ENCODE measurements at places on chromosomes 1 and 21.

DNA sequence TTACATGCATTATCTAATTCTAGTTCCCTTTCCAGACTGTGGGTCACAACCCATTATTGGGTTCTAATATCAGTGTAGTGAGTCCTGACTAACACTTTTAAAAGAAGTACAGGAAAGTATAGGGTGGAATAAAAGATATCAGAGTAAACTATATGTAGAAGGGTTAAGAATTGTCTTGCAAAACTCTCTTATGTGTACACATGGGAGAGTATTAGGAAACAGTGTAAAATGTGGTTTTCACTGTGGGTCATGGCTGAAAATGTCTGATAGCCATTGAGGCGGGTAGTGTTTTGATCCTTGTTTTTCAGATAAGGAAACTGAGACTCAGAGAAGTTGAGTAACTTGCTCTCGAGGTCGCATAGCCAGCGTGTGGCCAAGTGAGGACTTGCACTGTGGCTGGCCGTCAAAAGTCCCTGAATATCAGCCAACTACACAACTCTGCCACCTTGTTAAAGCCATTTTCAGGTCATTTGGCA lies 18.5 kb upstream of the MTARC1 start:
- no peak for DNase-seq

GRCh38 chr1:27542463-27543273 lies 52.7 kb upstream of the WASF2 start:
- DNase-seq = peak; percentile 31

- DNase-seq = peak; percentile 24
Measured at GRCh38 chr1:20486457-20487235, 636 bp upstream of the CAMK2N1 start.

DNA sequence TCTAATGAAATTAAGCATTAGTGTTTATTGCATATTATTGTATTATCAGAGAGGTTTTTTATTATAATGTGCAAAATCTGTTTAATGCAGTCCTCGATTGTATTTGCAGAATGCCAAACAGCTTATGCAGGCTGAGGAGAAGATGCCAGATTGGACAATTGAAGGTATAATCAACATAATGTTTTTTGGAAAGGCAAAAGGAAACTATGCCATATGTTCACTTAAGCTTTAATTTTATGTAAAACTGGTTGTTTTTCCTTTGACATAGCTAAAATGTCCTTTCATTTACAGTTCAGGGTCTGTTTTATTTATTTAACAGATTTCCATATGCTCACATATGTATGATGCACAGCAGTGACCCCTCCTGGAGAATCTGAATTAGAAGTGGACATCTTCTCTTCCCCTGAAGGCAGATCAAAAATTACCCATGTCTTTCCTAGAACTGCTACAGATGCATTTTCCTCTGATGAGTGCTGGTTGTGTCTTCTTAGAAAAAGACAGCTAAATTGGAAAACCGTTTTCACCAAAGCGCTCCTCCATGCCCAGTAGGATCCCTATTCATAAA lies 143.5 kb upstream of the USH2A start:
- DNase-seq = no peak

GRCh38 chr1:246579818-246580217 lies 13.6 kb downstream of the CNST start:
- DNase-seq = no peak

DNA sequence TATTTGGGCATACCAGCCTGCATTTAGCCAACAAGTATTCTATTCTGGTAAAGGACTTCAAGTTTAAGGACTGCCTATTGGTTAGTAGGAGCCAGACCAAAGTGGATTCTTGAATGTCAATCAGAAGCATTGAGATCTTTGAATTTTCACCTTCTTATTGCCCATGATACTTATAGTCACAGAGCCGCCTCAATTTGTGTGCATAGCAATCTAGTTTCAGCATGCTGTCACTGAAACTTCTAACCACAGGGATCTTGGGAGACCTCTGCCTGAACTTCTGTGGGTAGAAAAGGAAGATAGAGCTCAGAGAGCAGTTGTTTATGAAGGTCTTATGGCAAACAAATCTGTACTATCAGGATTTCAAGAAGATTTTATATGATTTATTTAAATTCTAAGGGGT lies 501.4 kb upstream of the USP24 start:
- DNase-seq = no peak

- DNase-seq = no peak
Measured at GRCh38 chr1:164961715-164962114, 394.8 kb downstream of the LMX1A start.

DNA sequence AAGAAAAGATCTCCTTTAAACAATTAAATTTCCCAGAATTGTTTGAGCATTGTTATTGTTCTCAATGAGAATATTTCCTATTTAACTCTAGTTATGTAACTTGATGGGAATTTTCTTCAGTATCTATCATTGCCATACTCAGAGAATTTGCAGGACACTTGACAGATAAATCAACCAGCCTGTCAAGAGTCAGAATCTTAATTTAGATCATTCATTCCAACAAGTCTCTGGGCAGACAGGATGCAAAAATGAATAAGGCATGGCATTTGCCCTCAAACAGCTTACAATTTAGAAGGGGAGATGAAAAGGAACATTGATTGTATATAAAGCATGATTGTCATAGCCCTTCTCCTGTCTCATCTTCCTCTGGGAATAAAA lies 7.3 kb upstream of the DISC1 start:
- DNase-seq = no peak

GRCh38 chr1:58942759-58943191 lies 158.9 kb upstream of the JUN start:
- no peak for DNase-seq

GRCh38 chr1:167782946-167783345 lies 61.2 kb downstream of the MPZL1 start:
- no peak for DNase-seq

DNA sequence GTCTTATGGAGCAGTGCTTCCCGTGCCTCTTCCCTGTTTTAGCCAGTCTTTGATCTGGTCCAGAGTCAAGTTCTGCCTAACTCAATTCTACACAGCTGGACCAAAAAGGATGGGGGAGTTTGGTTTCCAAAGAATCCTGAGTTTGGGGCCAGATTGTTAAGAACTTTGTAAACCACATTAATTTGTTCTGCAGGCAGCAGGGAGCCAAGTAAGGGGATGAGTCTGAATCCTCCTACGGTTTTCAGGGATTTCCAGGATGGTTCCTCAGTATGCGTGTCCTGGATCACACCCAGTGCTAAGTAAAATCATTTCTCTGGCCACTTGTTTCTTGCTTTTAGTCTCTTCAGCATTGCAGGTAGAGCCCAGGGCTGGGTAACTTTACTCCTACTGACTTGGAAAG lies 26.1 kb upstream of the GJA5 start:
- DNase-seq = no peak

- no peak for DNase-seq
Measured at GRCh38 chr21:45623436-45623835, 20.1 kb upstream of the PCBP3 start.

GRCh38 chr1:37705399-37705798 lies 13.1 kb downstream of the CDCA8 start:
- no peak for DNase-seq

All from NCI-H774 (cell line).